ENCODE measurements at places on chromosomes 12 and 14.

- DNase-seq: no peak
Measured at GRCh38 chr12:68559984-68560850, 50.5 kb upstream of the RAP1B start.

- DNase-seq: no peak
Measured at GRCh38 chr12:24780697-24781368, 168.1 kb downstream of the BCAT1 start.

DNA sequence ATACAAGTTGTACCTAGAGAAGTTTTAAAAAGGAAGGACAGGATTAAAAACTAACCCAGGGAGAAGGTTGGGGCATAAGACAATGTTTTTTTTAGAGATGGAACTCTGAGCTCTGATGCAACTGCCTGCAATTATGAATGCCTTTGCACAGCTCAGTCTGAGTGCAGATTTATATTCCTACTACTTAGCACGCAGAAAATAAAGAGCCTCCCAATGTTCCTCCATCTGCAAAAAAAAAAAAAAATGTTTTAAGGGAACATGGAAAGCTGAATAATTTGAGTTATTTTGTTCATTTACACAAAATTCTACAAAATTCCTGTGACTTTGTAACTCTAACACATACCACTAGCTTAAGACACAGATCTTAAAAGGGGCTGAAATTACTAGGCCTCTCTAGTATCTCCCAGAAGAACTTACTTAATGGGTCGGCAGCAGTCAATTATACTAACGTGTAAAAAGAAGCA lies 15.7 kb downstream of the CLIP1 start:
- no peak for DNase-seq

DNA sequence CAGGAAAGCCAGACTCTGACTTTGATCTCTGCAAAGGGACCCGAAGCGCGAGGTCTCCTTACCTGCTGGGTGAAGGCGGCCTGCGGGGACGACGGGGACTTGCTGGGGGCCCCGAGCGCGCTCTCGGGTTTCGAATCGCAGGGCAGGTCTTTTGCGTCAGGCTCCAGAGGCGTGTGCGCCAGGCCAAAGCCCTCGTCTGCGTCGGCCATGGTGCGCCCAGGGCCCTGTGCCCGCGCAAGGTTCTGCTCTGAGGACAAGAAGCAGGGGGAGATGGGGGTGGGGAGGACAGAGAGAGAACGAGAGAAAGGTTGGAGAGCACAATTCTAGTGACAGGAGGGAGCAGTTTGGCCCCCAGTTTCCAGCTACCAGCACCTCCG lies 2.3 kb downstream of the TBX5 start:
- DNase-seq: no peak

DNA sequence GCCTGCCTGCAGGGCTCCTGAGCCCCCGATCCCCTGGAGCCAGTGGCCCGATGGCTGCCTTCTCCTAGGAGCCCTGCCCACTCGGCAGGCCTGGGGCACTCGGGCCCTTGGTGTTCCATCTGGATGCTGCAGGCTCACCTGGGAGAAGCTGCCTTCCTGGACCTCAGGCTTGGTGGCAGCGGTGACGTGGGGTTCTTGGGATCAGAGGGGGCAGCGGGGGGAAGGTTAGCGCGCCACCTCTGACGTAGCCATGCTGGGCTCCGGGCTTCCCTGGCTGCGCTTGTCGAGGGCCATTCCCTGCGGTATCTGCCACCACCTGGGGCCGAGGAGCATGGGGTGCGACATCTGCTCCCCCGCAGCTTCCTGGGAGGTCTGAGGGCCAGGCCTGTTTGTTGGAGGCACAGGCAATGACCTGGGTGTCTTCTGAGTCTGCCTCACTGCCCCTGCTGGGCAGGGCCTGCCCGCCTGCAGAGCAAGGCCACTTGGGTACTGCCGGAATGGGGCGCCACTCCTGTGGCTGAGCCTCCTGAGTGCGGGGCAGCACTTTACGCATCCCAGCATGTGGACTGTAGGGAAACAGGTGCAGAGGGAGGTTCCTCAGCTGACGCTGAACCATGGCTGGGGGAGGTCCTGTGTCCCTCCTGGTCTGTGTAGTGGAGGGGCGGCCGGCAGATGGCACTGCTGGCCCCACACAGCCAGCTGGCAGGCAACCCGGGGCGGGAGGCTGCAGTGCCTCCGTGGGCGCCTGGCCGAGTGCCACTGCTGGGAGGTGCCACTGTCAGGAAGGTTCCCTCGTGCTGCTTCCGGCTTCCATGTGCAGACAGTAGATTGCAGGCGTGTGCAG lies 20.3 kb downstream of the MTA1 start:
- DNase-seq: no peak

DNA sequence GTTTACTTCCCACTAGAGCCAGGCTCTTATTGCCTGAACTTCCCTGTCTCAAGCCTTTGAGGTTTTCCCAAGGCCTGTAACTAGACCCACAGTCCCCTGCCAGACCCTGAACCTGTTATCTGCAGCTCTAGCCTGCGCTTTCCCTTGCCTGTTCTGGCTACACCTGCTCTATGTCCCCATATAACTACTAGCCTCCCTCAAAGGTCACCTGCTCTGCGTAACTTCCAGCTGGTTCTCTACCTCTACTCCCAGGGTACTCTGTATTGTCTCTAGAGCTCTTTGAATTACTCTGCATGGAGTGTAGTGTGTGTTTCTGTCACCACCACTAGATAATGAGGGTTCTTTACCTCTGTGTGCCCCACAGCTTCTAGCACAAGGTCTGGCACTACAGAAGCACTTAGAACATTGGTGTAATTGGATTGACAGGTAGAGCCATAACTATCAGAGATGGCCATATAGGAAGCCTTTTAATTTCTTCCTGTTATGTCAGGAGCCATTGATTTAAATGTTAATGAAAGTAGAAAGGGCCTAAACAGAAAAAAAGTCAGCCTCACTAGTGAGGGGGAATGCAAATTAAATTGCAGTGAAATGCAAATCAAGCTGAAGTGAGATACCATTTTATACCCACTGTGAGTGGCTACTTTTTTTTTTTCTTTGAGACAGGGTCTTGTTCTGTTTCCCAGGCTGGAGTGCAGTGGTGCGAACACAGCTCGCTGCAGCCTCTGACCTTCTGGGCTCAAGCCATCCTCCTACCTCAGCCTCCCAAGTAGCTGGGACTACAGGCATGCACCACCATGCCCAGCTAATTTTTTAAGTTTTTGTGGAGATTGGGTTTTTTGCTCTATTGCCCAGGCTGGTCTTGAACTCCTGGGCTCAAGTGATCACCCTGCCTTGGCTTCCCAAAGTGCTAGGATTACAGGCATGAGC lies 47.8 kb downstream of the EID3 start:
- DNase-seq: no peak

- DNase-seq: no peak
Measured at GRCh38 chr14:101090976-101091375, 187.5 kb upstream of the RTL1 start.

DNA sequence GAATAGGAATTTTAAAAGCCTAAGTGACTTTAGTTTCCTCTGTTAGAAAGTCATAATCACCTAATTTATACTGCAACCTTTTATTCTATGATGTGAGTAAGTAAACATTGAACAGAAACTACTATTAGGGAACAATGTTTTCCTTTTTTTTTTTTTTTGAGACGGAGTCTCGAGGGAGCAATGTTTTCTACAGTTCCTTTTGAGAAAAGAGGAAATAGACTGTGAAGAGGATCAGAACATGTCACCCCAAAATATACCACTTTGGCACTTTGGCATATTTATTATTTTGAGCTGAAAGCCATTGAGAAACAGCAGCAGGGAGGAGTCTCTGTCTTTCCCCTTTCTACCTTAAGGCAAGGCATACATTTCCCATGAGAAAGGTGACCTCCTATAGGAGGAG lies 162.7 kb upstream of the CNOT2 start:
- DNase-seq: no peak

GRCh38 chr12:124562018-124562795 lies 5.2 kb downstream of the NCOR2 start:
- no peak for DNase-seq

GRCh38 chr12:39620659-39621658 lies 1.4 kb upstream of the ABCD2 start:
- DNase-seq: peak; percentile 15

GRCh38 chr14:29278301-29279263 lies 512.0 kb downstream of the FOXG1 start:
- DNase-seq: no peak

DNA sequence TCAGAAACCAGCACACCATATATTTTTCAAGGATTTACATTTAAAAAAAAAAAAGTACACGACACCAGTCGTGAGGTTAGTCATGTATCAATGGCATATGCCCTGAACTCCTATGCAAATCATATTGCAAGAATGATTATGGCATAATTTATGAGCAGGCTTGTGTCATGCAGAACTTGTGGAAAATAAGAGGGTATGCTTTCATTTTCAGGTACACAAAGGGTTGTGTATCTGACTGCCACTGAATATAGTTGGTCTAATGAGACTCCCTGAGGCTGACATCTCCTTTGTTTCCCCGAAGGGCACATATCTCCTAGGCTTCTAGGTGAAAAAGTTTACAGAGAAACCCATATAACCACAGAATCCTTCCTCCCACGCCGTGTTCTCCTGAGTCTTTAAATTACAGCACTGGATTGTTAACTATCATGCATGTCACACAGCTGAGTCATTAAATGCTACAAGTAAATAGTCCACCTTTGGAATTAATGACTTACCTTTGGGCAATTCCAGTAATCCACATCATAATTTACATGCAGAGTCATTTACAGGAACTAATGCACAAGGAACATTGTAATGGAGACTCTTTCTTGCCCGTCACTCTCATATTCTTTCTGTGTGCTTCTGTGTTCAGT lies 356.7 kb upstream of the DIO2 start:
- DNase-seq: no peak

DNA sequence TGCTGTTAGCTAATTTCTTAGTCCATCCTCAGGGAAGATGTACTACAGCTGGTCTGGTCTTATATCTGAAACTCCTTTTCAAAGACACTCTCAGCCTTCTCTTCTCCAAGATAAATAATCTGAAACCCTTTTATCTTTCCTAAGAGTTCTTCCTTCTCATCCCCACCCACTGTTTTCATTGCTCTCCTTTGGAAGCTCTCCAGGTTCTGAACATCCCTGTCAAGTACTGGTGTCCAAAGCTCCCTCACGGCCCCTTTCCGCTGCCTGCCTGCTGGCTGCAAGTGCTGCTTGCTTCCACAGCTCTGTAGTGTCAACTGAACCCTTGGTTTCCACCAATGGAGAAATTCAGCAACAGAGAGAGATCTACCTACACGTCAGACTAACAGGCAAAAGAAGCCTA lies 6.6 kb upstream of the SLC6A13 start:
- no peak for DNase-seq

DNA sequence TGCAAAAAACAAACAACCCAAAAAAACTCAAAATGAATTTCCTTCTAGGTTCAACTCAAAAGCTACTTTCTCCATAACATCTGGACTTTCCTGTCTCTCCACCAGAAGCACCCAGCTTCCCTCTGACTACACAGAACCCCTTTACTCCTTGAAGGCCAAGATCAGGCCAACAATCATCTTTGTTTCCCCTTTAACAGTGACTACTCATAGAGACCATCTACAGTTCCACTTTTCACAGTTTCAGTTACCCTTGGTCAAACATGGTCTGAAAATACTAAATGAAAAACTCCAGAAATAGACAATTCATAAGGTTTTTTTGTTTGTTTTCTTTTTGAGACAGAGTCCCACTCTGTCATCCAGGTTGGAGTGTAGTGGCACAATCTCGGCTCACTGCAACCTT lies 11.8 kb downstream of the GCH1 start:
- no peak for DNase-seq

- DNase-seq: no peak
Measured at GRCh38 chr12:53994264-53995001, 5.5 kb upstream of the HOXC9 start.

- no peak for DNase-seq
Measured at GRCh38 chr14:102545461-102546265, 36.1 kb upstream of the ANKRD9 start.

DNA sequence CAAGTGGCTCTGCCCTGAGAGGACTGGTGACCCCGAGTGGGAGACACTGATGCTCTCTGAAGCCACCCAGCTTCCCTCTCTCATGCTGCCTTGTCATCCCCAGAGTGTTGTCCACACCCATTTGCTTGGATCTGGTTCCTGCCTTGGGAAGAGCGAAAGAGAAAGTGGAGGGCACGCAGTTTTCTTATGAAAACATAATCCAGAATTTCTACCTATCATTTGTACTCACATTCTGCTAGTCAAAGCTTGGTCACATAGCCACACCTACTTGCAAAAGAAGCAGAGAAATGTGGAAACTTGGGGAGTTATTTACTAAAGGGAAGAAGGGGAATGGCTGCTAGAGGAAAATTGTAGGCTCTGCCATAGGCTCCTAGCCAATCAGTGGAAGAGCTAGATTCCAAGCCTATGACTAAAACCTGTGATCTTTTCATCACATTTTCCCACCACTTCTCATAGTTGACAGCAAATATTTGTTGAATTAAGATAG lies 326.3 kb downstream of the ZFP36L1 start:
- no peak for DNase-seq

DNA sequence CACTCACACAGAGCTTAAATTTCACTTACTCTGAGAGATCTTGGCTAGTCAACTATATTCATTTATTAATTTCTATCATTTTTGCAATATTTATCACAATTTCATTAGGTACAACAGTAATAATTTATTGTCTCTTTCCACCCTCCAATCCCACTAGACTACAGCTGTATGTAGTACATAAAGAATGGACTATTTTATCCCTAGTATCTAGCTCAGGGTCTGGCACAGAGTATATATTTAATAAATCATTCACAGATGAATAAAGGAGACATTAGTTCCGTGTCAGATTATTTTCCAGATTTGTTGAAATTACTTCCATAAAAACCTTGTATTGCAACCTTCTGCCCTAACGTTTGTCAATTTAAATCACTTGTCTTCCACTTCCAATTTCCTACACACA lies 1781.1 kb upstream of the SEL1L start:
- DNase-seq: no peak

DNA sequence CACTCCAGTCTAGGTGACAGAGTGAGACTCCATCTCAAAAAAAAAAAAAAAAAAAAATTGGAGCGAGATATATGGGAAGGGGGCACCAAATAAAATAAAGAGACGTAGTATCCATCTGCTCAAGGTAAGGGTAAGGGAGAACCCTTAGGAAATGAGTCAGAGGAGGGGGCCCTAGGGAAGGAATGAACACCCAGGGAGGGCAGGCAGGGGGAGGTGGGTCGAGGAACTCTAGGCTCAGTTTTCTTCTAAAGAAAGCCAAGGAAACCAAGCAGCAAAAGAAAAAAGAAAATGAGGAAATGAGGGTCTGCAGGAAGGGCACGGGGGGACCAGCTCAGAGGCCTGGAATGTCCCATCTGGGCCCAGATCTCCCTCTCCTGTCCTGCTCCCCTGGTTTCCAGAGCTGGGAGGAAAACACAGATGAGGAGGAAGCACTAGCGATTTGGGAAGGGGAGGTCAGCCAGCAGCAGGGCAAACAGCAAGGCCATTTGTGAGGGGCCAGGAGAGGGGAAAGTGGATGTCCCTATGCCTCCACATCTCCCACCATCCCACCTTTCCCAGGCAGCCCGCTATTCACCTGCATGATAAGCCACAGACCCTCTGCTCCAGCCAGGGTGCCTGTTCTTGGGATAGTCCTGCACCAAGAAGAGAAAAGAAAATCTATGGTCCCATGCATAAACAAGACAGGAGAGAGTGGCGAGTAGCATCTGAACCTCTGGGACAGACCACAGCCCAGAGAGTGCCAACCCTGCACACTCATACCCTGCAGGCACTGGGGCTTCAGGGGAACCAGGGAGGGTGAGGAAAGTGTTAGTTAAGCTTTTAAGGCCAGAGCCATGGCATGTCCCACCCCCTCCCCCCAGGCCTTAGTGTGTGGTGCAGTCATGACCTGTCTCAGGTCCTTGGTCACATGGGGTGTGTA lies 11.9 kb downstream of the SPRYD3 start:
- no peak for DNase-seq
